ENCODE measurements at places on chromosomes 5 and 9.

DNA sequence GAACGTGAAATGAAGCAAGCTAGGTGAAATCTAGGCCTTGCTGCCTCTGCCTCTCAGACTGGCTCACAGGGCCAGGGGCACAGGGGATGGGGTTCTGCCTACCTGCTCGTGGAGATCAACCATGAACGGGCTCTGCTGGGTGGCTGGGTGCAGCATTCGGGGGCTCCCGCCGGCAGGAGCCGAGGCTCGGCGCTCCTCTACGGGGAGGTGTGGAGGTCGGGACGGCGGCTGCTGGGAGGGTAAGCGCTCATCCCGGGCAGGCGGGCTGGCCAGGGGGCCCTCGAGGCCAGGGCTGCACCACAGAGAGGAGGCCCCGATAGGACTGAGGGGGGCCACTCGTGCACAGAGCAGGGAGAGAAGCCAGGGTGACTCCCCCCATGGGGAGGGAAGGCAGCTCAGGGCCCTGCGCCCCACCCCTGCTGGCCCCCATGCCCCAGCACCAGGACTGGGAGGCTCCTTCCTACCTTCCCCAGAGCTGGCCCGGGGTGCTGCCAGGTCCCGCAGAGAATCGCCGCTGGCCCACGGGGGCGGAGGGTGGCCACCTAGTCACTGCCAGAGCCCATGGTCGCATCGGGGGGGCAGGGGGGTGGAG is 5.2 kb downstream of the RNF44 start:
- DNase-seq: no peak

- DNase-seq: no peak
Observed at GRCh38 chr5:110304176-110304575, 422.3 kb downstream of the TMEM232 start.

- DNase-seq: no peak
Observed at GRCh38 chr9:6605202-6605601, 40.3 kb downstream of the GLDC start.

DNA sequence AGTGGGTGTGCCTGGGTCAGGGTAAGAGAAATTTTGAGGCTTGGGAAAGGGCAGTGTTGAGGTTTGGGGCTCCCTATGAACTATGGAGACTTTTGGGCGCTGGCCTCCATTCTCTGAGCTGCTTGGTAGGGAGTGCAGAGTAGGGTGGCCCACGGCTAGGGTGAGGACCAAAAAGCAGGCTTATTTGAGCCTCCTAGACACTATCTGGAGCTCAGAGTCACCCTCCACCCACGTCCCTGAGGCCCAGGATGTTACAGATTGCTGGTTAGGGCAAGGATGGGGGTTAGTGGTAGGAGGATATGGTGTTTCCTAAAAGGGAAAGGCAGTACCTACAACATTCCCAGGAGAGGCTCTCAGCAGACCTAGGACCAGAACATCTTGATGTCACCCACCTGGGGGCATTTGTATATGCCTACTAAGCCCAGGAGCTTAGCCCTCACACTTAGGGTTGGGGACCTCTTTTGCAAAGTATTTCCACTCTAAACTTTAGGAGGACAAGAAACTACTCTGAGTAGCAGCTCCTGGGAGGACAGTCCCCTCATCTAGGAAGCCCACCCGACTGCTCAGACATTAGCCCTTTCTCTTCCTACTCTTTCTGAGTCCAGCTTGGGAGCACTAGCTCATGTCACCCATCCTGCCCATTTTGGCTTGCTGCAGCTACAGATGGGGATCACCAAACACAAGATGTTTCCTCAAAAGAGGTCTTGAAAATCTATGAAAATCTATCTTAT is 2.3 kb downstream of the SHROOM1 start:
- DNase-seq: no peak

DNA sequence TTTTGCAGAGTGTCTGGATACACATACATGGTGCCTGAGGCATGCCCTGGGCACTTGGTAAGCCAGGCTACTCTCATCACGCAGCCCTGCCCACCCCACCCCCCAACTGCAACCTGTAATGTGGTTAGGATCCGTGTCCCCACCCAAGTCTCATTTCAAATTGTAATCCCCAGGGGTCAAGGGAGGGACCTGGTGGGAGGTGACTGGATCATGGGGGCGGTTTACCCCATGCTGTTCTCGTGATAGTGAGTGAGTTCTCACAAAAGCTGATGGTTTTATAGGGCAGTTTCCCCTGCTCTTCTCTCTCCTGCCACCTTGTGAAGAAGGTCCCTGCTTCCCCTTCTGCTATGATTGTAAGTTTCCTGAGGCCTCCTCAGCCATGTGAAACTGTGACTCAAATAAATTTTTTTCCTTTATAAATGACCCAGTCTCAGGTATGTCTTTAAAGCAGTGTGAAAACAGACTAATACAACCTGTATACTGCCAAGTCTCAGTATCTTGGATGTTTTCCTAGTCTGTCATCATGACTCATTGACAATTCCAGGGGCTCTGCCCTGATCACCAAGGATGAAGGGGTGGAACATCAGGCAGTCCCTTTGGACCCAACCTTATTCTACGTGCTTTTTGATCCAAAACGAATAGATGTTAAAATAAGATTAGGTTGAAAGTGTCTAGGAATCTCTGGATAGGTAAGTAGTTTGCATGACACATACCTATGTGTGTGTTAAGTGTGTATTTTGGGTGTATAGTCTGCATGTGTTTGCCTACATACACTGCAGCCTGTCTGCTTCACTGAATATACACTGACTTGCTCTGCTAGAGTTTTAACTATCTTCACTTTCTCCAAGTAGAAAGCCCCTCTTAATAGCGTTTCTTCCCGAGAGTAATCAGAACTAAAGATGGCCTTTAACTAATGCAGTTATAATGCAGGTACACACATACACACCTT is 293.8 kb downstream of the SLIT3 start:
- no peak for DNase-seq

DNA sequence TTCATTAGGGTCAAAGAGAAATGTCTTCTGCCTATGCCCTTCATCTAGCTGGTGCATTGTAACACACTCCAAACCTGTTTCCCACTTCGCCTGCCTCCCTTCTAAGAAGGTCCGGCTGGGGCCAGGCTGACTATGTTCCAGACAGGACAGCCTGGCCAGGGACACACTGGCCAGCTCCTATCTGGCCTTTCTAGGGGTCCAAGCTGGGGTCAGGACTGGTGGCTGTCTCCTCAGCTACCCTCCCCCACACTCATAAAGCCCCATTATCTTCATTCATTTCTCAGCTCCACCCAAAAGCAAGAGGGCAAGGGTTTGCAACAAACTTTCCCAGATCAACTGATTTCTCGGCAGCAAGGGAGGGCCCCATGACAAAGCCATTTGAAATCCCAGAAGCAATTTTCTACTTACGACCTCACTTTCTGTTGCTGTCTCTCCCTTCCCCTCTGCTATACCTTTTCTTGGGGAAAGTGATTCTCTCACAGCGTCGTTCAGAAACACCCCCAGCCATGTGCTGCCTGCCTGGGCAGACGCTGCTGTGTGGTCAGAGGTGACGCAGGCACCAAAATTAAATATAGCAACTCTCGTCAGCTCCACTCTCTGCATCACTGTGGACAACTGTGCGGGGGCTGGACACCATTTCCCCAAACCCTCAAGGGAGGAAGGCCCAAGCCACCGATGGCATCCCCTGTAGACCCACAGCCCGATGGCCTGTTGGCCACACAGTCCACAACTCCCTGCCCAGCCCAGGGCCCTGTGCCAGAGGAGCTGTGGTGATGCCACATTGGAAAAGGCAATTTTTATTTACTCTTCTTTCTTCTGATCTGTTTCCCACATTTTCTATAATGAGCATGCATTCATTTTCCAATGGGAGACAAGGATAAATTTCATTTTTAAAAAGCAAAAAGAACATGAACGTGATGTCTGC is 6.1 kb downstream of the IL13 start:
- DNase-seq: no peak

- DNase-seq: no peak
Observed at GRCh38 chr5:84859056-84859455, 474.4 kb upstream of the EDIL3 start.

GRCh38 chr5:95184924-95185323 is 100.0 kb downstream of the MCTP1 start:
- no peak for DNase-seq

GRCh38 chr9:135249711-135250110 is 162.2 kb downstream of the OLFM1 start:
- no peak for DNase-seq

GRCh38 chr5:160259341-160259740 is 30.0 kb downstream of the FABP6 start:
- DNase-seq: no peak

DNA sequence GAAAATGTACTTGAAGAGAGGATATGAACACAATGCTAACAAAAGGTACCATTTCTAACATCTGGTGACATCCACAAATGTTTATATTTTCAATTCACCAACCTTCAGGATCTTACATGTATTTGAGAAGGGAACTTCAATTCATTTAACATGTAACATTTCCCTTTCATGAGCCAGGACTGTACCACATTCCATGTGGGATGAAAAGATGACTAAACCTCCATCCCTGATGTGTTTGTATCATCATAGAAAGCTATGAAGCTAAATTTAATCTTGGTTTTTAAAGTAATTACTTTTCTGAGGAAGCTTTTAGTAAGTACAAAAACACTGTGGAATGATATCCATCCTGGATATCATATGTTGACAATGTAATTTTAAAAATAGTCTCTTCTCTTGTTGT is 78.2 kb upstream of the GNA14 start:
- DNase-seq: no peak

- no peak for DNase-seq
Observed at GRCh38 chr5:96876292-96876850, at the start of gene ERAP2. Gene ERAP2, plus strand, starts transcription at chr5:96876500. Its CDS starts 3,186 bp downstream, at chr5:96879686.

DNA sequence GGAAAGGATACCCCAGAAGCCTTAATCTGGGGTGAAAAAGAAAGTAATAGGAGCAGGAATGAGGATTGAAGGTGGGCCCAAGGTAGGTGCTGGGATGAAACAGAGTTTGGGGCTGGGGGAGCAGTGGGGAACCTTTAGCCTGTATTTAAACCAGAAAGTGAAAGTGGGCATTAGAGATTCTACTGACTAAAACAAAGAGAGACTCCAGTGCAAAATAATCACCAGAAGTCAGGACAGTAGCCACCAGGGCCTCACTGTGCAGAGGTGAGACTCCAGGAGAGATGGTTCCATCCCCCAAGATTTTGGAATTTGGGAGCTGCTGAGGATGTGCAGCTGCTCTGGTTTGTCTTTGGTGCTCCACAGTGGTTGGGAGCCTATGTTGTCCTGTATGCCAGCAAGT is 13.1 kb downstream of the DNAJB5 start:
- no peak for DNase-seq

DNA sequence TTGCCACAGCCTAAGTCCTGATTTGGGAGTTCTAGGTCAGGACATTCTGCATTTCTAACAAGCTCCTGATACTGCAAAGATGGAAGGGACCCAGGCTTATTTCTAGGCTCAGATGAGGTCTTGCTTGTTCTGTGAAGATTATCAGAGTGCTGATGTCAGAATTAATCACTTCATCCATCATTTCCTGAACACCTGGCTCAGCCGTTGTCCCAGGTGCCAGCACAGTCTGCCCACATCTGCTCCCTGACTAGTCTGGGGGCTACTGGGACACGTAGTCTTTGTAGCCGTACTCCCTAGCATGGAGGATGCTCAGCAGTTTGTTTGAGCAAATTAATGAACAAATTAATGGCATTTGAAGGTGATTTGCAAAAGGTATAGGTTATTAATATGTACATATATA is 17.9 kb upstream of the SPINK4 start:
- no peak for DNase-seq

DNA sequence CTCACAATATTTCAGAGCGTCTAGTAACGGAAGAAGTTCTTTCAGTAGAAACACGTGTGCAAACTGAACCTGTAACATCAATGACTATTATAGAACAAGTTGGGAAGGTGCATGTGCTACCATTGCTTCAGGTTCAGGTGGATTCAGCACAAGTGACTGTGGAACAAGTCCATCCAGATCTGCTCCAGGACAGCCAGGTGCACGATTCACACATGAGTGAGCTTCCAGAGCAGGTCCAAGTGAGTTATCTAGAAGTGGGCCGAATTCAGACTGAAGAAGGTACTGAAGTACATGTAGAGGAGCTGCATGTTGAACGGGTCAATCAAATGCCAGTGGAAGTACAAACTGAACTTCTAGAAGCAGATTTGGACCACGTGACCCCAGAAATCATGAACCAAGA is 17.4 kb upstream of the NIM1K start:
- DNase-seq: no peak

- DNase-seq: no peak
Observed at GRCh38 chr5:54680998-54681397, 163.4 kb downstream of the SNX18 start.

DNA sequence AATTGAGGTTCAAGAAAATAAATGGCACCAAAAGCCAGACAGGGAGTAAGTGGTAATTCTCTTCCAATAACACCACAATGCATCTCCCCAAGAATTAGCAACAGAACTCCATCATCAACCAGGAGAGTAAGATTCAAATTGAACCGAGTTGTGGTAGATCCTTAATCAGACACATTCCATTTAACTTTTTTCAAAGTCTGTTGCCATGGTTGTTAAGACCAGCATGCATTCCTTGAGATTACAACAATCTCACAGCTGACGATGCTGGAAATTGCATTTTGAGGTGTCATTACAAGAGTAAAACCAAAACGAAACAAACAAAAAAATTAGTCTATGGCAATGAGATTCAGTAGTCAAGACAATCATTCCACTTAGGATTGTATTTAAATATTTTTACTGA is 78.9 kb upstream of the ZNF462 start:
- no peak for DNase-seq

GRCh38 chr5:180785794-180786221 is 16.8 kb downstream of the MGAT1 start:
- no peak for DNase-seq

DNA sequence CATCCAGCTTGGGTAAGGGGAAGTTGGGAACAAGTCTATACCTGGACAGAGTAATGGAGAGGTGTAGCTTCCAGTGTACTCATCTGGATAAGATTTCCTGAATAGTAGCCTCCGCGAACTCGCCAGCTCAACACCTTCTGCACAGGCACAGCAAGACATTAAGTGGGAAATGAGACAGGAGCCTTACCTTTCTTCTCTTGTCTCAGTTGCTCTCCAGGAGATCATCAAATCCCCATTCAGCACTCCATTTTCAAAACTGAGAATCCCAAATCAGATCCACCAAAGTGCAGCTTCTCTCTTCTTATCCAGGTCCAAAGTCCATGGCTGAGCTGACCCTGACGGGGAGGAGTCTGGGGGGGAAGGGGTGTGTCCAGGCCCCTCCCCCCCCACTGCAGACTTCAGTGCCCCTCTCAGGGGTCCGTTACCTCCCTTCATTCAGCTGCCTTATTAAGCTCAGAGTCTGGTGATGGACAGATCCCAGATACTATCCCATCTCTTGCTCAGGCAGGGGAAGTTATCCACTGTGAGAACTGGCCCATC is 5.9 kb upstream of the MGAT1 start:
- DNase-seq: no peak

DNA sequence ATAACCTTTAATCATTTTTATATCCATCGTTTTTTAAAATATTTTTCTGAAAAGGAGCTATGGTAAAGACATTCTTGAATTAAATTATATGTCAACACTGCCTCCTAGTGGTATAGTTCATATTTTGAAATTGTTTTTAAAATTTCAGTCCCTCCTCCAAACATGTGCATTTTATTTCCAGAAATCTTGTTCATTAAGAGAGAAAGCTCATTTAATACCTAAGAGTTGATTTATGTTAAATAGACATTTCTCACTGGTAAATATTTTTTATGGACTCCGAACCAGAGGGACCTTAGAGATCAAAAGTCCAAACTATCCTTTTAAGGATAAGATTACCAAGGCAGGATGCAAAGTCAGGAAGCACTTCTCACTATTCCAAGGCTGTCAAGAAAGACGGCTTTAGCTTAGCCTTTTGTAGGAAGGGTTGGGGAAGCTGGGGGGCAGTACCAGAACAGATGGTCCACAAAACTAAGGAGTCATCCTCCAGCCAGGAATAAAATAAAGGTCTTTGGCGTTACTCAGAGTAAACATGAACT is 21.6 kb downstream of the BHMT start:
- no peak for DNase-seq
